CD8-positive, alpha-beta memory T cell (primary cell): ENCODE measurements at places on chromosomes 1 and 21. TPM values are rescaled to one million over a fixed set of nuclear protein-coding genes. Genes with fewer than 3 reads are reported as not detected.

GRCh38 chr1:202659974-202660373 lies 50.3 kb downstream of the SYT2 start:
- H3K27me3 ChIP-seq, result peaks cover 4% of the 10 kb centered on the region
- no peak for DNase-seq
- H3K27ac ChIP-seq, result no peak overlapping the region
- H3K4me3 ChIP-seq, result no peak overlapping the region

DNA sequence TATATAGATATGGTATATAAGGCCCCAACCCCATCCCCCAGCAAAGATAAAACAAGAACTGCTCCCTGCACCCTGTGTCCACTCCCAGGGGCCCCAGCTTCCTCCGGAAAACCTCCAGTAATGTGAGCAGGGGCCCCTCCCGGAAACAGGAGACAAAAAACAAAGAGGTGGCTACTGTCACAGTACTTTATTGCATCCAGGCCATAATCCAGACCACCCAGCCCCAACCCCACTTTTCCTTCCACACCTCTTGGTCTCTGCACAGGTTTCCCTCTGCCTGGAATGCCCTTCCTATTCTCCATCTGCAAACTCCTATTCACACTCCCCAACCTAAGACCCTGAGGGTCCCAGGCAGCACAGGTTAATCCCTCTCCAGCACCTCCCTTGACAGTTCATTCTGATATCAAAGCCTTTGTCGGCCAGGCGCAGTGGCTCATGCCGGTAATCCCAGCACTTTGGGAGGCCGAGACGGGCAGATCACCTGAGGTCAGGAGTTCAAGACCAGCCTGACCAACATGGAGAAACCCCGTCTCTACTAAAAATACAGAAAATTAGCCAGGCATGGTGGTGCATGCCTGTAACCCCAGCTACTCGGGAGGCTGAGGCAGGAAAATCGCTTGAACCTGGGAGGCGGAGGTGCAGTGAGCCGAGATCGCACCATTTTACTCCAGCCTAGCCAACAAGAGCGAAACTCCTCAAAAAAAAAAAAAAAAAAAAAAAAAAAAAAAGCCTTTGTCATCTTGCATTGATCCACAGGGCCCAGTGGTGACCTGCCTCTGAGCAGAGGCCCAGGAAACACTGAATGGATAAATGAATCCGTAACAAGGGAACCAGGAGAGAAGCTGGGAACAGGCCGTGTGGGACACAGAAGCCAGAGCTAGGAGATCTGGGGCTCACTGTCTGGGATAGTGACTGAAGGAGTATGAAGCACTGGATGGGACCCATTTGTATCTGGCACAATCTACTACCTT lies 2.3 kb upstream of the AUNIP start:
- DNase-seq, result no peak
- H3K4me3 ChIP-seq, result no peak overlapping the region
- peaks cover 9% of the 10 kb centered on the region for H3K4me1 ChIP-seq
- H3K27ac ChIP-seq, result peak overlapping the region; percentile 67
- H3K27me3 ChIP-seq, result no peaks in the 10 kb centered on the region
- no peaks in the 10 kb centered on the region for H3K36me3 ChIP-seq

- peak overlapping the region; percentile 16 for H3K27ac ChIP-seq
- peaks cover 11% of the 10 kb centered on the region for H3K4me1 ChIP-seq
- DNase-seq, result peak; percentile 28
- H3K36me3 ChIP-seq, result no peaks in the 10 kb centered on the region
These were observed 5.5 kb upstream of the RNF223 start for GRCh38 chr1:1079408-1080121.

Gene GNAT2
- 1.5 TPM for total RNA-seq

- H3K36me3 ChIP-seq, result no peaks in the 10 kb centered on the region
- no peak for DNase-seq
- peaks cover 8% of the 10 kb centered on the region for H3K27me3 ChIP-seq
- no peaks in the 10 kb centered on the region for H3K4me1 ChIP-seq
- no peak overlapping the region for H3K4me3 ChIP-seq
- no peak overlapping the region for H3K27ac ChIP-seq
These were observed 1.3 kb downstream of the PRDM16 start for GRCh38 chr1:3070309-3070643.

DNA sequence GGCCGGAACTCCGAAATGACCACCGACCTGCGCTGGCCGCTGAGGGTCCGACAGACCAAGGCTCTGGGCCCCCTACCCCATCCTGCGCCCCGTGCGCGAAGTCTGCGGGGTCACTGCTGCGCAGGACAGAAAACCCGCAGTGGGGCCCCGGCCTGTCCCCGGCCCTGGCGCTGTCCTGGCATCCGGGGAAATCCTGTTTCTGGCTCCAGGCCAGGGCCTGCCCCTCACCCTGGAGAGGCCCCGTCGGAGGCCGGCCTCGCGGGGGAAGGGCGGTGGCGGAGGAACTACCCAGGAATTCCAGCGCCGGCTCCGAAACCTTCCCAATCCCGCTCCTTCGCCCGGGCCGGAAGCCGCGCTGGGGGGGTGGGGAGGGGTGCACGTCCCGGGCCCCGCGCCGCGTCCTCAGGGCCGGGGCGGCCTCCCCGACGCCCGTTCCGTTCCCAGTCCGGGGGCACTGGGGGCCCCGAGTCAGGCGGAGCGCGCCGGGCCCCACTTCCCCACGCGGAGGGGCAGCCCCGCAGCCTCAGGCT lies 77.0 kb downstream of the MORN1 start:
- no peaks in the 10 kb centered on the region for H3K36me3 ChIP-seq
- no peak overlapping the region for H3K4me3 ChIP-seq
- H3K27me3 ChIP-seq, result no peaks in the 10 kb centered on the region
- peaks cover 44% of the 10 kb centered on the region for H3K4me1 ChIP-seq
- no peak overlapping the region for H3K27ac ChIP-seq

Gene NR1I3
- not detected for total RNA-seq

DNA sequence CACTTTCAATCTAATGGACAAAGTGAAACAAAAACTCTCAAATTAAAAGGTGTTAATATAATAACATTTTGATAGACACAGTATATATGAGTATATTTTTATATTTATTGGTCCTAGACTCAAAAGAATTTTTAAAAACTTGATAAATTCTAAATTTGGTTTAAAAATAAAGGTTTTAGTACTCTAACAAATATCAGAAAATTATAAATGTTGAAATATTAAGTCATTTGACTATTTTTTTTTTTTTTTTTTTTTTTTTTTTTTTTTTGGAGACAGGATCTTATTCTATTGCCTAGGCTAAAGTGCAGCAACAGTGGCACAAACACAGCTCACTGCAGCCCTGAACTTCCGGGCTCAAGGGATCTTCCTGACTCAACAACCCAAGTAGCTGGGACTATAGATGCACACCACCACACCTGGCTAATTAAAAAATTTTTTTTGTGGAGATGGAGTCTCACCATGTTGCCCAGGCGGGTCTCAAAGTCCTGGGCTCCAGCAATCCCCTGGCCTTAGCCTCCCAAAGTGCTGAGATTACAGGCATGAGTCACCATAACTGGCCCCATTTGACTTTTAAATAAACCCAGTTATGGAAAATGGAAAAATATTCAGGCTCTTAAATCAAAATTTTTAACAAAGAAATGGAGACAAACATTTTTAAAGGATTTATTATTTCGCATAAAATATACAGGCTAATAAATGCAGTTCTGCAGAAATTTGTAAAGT lies 60.8 kb upstream of the RBM34 start:
- peaks cover 26% of the 10 kb centered on the region for H3K36me3 ChIP-seq
- no peak overlapping the region for H3K27ac ChIP-seq
- H3K4me3 ChIP-seq, result no peak overlapping the region
- DNase-seq, result no peak
- H3K27me3 ChIP-seq, result no peaks in the 10 kb centered on the region

Gene HPDL
- total RNA-seq, result 41.5 TPM

- H3K36me3 ChIP-seq, result no peaks in the 10 kb centered on the region
- DNase-seq, result no peak
- H3K4me3 ChIP-seq, result no peak overlapping the region
- H3K27ac ChIP-seq, result no peak overlapping the region
- no peaks in the 10 kb centered on the region for H3K27me3 ChIP-seq
- H3K4me1 ChIP-seq, result no peaks in the 10 kb centered on the region
These were observed 17.1 kb downstream of the TP73 start for GRCh38 chr1:3669421-3669821.

DNA sequence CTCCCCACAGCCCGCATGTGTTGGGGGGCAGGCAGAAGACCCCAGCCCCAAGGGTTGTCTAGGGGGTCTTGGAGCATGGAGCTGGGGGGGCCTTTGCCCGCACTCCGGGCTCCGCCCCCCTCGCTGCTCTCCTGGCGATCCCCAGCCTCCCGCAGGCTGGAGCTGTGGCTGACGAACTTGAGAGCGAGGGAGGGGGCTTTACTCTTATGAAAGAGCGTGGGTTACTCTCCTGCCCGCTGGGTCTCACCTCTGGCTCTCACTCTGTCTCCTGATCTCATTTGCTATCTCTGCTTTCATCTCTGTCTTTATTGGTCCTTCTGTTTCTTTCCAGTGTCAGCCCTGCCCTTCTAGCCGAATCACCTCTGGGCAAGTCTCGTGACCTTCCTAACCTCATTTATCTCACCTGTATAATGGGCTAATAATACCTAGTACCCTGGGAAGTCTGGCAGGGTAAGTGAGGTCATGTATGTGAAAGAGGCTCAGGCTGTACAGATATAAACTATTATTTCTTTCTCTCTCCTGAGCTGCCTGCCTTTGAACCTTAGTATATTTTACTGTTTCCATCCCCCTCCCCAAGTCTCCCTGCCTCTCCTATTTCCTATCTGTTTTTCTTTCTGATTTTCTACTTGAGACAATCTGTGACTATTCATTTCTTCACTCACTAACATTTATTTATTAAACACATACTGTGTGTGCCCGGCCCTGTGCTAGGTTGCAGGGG lies 731 bp downstream of the EFNA4 start:
- no peaks in the 10 kb centered on the region for H3K27me3 ChIP-seq
- H3K4me3 ChIP-seq, result peak overlapping the region; percentile 88
- peak overlapping the region; percentile 65 for H3K27ac ChIP-seq

Gene ANXA9
- not detected for total RNA-seq

DNA sequence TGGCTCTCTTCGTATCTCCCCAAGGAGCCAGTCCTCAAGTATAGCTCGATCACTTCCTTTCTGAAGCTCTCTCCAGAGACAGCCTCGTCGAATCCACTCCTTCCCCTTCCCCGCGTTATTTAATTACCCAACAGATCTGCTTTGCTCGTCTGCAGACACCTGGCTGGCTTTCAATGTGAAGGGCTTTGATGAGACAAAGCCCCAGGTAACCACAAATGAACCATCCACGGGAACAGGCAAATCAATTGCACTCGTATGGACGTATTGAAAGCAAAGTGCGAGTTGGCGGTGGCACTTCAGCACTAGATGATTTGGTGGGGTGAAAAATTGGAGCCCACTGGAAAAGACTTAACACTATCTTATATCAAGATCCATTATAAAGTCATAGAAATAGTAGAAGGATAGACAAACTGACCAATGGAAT lies 364 bp upstream of the BCAR3 start:
- no peak overlapping the region for H3K27ac ChIP-seq
- no peaks in the 10 kb centered on the region for H3K36me3 ChIP-seq
- H3K27me3 ChIP-seq, result peaks cover 5% of the 10 kb centered on the region
- no peaks in the 10 kb centered on the region for H3K4me1 ChIP-seq
- DNase-seq, result no peak

GRCh38 chr1:34057347-34058130 lies 107.5 kb downstream of the CSMD2 start:
- H3K27me3 ChIP-seq, result peaks cover 7% of the 10 kb centered on the region
- H3K4me1 ChIP-seq, result no peaks in the 10 kb centered on the region
- no peaks in the 10 kb centered on the region for H3K36me3 ChIP-seq
- no peak overlapping the region for H3K4me3 ChIP-seq
- no peak overlapping the region for H3K27ac ChIP-seq
- DNase-seq, result no peak

GRCh38 chr1:115411371-115412063 lies 73.5 kb upstream of the NGF start:
- H3K4me3 ChIP-seq, result no peak overlapping the region
- DNase-seq, result no peak

GRCh38 chr1:156711011-156711817 lies 5.8 kb upstream of the CRABP2 start:
- no peak overlapping the region for H3K4me3 ChIP-seq
- no peak for DNase-seq
- no peaks in the 10 kb centered on the region for H3K27me3 ChIP-seq
- H3K36me3 ChIP-seq, result no peaks in the 10 kb centered on the region
- H3K27ac ChIP-seq, result no peak overlapping the region

- H3K4me1 ChIP-seq, result peaks cover 11% of the 10 kb centered on the region
- H3K4me3 ChIP-seq, result peak overlapping the region; percentile 47
- H3K36me3 ChIP-seq, result no peaks in the 10 kb centered on the region
- no peaks in the 10 kb centered on the region for H3K27me3 ChIP-seq
- DNase-seq, result peak; percentile 45
These were observed 867 bp downstream of the PTGFRN start for GRCh38 chr1:116910379-116911187.

Gene ARID4B
- 43.0 TPM for total RNA-seq

- DNase-seq, result no peak
- no peak overlapping the region for H3K27ac ChIP-seq
- no peak overlapping the region for H3K4me3 ChIP-seq
- H3K4me1 ChIP-seq, result no peaks in the 10 kb centered on the region
- H3K36me3 ChIP-seq, result no peaks in the 10 kb centered on the region
- no peaks in the 10 kb centered on the region for H3K27me3 ChIP-seq
These were observed 393.4 kb downstream of the KCNT2 start for GRCh38 chr1:196214866-196215265.

DNA sequence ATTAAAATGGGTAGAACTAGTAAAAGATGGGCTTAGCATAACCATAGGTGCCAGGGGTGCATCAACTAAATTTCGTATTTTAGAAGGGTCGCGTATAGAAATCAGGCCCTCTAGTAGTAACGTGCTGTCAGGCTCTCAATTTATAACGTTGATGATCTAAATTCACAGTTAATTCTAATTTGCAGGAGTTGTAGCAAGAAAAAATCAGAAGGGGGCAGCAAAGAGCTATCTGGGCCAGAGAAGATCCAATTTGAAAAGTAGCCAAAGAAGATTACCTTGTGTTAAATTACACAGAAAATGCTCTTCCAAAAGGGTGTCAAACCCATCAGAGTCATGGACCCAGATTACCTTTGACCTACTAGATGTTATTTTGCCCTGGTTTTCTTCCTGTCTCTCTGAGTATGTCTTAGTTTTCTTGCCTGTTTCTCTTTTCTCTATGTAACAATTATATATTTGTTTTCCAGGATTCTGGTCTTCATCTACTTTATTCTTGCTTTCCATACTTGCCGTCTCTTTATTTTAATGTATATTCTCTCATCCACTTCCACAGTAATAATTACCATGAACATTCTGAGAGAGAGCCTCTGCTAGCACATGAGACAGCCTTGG lies 1030.9 kb downstream of the AMY1C start:
- H3K4me3 ChIP-seq, result no peak overlapping the region
- no peak for DNase-seq
- no peaks in the 10 kb centered on the region for H3K36me3 ChIP-seq
- H3K27ac ChIP-seq, result no peak overlapping the region
- no peaks in the 10 kb centered on the region for H3K4me1 ChIP-seq
